ENCODE measurements at places on chromosomes 4 and X.

DNA sequence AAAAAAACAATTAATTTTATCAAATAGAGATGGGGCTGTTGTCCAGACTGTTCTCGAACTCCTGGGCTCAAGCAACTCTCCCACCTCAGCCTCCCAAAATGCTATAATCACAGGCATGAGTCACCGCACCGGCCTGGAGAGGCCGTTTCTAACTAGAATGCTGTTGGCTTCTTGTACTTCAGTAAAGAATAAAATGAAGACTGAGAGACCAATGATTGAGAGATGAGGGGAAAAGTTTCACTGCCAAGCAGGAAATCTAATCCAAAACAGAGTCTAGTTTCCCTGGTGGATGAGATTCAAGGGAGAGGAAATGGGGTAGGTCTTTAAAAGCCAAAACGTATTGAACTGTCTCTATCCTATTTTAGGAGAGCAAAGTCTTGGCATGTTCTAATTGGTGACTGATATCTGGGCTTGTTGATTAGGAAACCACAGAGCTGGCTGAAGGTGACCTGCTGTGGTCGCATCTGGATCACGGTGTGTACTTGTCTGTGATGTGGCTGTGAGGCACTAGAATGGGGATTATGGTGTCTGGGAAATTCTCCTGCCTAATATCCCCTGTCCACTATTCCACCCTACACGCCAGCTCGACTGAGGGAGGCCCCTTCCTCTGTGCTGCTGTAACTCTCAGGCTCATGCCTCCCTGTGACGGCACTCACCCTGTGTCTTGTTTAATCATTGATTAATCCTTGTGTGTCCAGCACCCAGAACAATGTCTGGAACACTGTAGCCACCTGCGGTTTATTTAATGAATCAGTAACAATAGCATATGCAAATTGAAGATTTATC, 15.0 kb upstream of the TRIM2 start:
- peak; percentile 75 for DNase-seq

GRCh38 chr4:157882901-157883300, 289.9 kb downstream of the GASK1B start:
- no peak for DNase-seq

GRCh38 chr4:26055855-26056254, 141.8 kb downstream of the SMIM20 start:
- DNase-seq = no peak

DNA sequence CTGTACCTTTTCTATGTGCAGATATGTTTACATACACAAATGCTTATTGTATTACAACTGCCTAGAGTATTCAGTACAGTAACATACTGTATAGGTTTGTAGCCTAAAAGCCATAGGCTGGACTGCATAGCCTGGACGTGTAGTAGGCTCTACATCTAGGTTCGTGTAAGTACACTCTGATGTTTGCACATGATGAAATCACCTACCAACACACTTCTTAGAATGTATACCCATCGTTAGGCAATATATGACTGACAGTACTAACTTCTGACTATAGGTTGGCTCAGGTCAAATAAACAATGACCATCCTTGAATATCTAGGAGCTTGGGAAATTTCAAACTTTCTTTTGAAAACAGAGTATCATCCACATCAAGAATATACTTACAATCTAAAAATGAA, 139.0 kb downstream of the CORIN start:
- no peak for DNase-seq

GRCh38 chrX:154401918-154402621, 3.9 kb downstream of the RPL10 start:
- no peak for DNase-seq

GRCh38 chrX:136189222-136189621, 41.9 kb downstream of the FHL1 start:
- no peak for DNase-seq

- no peak for DNase-seq
These were observed 5.3 kb upstream of the COMMD8 start for GRCh38 chr4:47468706-47469365.

- DNase-seq = no peak
These were observed 152.5 kb upstream of the SPRY1 start for GRCh38 chr4:123244137-123244536.

DNA sequence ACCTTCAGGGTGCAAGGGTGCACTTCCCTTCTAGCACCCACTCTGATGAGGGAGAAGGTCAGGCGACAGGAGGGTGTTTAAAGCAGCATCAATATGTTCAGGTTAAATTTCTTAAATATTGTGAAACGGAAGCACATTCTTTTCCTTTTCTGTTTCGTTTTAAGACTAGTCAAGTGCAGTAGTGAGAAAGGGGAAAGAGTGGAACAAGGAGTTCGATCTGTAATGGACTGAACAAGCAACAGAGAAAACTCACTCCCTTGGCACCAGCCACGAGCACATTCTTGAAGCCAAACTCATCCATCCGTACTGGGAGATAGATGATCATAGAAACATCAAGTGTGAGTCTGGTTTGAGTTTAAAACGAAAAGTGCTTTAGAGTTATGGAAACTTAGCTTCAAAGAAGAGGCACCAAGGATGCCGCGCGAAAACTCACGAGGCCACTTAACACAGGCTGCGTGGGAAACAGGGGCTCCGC, 815 bp downstream of the FAM53A start:
- DNase-seq = peak; percentile 61

DNA sequence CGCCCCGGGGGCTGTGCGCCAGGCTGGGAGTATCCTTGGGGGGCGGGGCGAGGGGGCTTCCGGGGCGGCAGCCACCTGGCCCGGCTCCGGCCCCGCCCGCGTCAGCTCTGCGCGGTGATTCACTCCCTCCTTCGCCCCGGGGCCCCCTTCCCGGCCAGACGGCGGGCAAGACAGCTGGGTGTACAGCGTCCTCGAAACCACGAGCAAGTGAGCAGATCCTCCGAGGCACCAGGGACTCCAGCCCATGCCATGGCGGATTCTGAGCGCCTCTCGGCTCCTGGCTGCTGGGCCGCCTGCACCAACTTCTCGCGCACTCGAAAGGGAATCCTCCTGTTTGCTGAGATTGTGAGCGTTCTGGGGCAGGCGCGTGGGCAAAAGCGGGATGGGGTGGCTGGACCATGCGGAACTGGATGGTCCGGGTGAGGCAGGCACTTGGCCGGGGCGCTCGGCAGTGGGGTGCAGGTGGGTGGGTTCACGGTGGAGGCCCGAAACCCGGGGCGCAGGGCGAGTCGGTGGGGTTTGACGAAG, at the start of gene PLP2:
Gene PLP2 (plus strand): TSS at position 147 of the 528 bp plus-strand sequence. CDS start 103 bp downstream, at position 250.
- no peak for DNase-seq

DNA sequence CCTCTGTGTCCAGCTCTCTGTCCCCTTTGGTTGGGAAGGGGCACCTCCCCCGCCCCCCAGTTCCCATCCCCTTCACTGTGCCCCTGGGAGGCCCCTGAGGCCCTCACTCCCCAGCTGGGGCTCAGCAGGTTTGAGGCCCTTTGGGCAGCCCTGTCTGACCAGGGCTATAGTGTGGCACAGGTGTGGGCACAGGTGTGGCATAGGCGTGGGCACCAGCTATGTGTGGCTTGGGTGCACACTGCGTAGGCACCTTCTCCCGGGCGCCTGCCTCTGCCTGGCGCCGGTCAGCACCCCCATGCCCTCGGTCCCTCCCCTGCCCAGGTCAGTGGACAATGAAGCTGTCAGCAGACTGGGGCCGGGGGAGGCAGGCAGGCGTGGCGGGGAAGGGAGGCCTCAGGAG, 7.5 kb upstream of the FGFR3 start:
- no peak for DNase-seq

DNA sequence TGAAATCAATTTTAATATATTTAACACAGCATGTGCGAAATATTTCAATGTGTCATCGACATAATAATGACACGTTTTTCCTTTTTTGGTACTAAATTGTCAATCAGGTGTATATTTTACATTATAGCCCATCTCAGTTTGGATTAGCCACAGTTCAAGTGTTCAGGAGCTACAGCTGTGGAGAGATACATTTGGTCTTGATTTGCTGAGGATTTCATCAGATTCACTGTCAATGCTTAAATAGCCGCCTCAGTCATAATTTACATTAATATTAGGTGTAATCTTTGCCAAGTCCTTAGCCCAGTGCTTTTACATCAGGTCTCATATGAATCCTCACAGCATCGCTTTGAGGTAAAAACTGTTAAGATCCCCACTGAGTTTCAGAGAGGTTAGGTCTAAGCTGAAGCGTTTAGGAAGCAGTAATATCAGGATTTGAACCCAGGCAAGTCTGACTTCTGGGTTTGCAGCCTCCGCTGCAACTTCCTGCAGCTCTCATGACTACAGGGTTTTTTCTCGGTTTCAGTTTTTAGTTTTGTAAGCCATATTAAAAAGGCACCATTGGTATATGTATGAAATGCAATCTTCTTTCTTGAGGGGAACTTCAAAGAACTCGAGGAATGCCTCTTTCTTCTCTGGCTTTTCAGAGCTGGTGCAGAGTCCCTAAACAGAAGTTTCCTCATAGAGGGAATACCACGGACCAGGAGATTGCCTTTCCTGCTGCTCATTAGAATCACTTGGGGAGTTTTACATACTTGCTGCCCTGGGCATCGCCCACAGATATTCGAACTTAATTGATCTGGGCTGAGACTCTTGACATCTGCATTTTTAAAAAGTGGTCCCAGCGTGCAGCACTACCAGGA, 6.4 kb downstream of the MTM1 start:
- DNase-seq = no peak

GRCh38 chr4:137677863-137678262, 145.6 kb upstream of the PCDH18 start:
- DNase-seq = no peak

DNA sequence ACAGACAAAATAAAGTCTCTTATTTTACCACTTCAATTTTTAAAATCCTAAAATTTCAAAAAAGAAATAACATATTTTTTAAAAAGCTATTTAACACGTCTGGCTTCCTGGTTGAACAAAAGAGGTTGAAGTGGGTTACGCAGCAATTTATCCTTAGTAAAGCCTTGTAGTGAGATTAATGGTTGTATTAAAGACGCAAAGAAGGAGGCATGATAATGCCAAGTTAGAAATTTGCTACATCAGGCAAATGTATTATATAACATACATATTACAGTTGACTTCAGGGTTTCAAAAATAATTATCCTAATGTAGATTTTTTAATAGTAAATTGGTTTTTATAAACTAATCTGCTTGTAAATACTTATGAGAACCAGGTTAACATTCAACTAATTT, 35.3 kb downstream of the ANKRD17 start:
- no peak for DNase-seq

- DNase-seq = no peak
These were observed 502.3 kb upstream of the DIAPH2 start for GRCh38 chrX:96182366-96182765.

DNA sequence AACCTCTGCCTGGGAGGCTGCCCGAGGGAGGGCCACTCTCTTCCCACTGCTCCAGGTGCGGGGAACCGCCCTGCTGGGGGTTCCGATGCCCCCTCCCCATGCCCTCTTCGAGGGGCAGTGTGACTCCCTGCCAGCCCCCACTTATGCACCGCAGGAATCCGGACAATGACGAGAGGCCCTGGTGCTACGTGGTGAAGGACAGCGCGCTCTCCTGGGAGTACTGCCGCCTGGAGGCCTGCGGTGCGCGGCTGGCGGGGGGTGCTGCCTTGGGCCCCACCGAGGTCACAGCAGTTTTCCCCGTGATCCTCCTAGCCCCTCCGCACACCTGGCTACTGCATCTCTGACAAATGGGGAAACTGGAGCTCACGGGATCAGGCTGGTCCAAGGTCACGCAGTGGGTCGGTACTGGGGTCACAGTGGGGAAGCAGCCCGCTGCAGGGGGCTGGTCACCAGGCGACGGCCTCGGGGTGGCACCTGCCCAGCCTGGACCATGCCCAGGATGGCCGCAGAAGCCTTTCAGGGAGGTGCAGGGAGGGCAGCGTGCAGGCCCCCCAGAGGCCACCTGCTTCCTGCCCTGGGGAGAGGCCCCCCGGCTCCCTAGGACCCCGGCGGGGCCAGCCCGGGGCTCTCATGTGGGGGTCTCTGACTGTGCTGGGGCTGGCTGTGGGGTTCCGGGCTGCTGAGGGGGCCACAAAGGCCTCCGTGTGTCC, 3.5 kb downstream of the HGFAC start:
- DNase-seq = no peak

GRCh38 chr4:86461849-86462248, 102.0 kb upstream of the MAPK10 start:
- no peak for DNase-seq

GRCh38 chr4:3253808-3254207, 4.8 kb downstream of the MSANTD1 start:
- DNase-seq = no peak

DNA sequence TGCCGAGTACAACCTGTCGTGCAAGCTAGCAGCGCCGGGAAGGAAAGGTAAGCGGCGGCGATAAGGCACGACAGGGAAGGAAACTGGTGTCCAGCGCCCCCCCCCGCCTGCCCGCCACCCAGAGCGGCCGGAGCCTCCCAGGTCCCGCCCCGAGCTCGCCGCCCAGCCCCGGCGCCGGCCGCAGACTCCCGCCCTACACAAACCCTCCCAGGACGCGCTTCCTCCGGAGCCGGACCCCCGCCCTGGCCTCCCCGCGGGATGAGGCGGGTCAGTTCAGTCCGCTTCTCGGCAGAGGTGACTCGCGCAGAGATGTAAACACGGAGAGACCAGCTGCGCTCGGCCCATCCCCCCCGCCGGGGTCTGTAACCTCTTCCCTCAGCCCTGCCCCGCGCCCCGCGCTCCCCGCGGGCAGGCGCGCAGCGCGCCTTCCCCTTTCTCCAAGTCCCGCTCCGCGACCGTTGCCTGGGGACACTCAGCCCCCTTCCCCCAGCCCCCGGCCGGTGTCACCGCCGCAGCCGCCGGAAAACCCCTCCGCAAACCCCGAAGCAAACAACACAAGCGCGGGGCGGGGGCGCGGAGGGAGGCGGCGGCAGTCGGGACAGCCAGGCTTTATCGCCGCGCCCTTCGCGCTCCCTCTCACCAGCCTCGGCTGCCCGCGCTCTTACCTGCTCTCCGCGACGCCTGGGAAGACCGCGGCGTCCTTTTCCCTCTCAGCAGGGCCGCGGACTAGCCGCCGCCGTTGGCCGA, 543 bp downstream of the ELF2 start:
- DNase-seq = no peak

DNA sequence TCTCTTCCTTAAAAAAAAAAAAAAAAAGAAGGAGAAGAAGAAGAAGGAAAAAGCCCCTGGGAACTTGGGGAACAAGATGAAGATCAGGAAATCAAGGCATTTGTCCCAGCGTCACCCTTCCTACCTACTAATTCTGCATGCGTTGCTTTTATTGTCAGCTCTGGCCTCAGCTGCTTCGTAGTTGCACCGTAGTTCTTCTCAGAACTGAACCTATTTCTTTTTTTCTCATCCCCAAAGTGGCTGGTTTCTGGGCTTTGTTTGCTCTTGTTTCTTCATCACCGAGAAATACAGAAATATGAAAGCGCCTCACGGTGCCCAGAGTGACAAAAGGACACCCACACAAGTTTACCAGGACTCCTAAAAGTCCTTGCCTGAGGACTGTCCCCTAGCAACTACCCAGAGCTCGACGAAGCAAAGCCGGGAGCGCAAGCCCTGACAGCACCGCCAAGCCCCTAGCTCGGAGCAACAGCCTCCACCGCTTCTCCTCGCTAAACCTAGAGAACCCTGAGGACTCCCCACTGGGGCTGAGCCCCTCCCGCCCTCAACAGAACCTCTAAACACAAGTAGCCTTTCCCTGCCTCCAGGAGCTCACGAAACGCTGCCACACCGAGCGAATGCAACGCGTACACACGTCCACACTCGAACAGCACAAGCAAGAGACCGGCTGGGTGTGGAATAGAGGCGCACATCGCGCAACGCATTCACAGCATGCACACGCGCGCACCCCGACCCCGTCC, 710 bp downstream of the PRKG2 start:
- no peak for DNase-seq

- no peak for DNase-seq
These were observed 102.4 kb downstream of the SLIT2 start for GRCh38 chr4:20354120-20354519.

GRCh38 chr4:6027392-6027791, 9.2 kb upstream of the C4orf50 start:
- no peak for DNase-seq

- DNase-seq = no peak
These were observed 18.0 kb downstream of the RPS3A start for GRCh38 chr4:151117371-151117962.

Measured in epithelial cell of proximal tubule (primary cell).